ENCODE measurements at places on chromosomes 4 and X.

GRCh38 chr4:68163754-68164153 is 34.1 kb upstream of the TMPRSS11F start:
- DNase-seq = no peak

DNA sequence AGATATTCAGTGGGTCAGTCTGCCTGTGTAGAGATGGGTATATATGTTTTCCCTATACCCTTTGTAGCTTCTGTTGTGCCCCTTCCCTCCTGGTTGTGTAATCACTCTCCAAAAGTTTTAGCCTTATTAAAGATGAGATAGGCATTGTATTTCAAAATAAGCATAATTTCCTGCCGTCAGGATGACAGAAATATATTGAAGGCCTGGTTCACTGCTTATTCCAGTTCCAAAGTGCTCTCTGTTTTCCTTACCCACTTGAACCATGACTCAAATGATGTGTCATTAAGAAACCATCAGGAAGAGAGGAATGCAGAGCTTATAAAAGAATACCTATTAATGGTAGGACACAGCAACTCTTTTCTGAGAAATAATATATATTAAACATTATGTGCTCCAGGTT is 178.5 kb downstream of the GABRB1 start:
- no peak for DNase-seq

DNA sequence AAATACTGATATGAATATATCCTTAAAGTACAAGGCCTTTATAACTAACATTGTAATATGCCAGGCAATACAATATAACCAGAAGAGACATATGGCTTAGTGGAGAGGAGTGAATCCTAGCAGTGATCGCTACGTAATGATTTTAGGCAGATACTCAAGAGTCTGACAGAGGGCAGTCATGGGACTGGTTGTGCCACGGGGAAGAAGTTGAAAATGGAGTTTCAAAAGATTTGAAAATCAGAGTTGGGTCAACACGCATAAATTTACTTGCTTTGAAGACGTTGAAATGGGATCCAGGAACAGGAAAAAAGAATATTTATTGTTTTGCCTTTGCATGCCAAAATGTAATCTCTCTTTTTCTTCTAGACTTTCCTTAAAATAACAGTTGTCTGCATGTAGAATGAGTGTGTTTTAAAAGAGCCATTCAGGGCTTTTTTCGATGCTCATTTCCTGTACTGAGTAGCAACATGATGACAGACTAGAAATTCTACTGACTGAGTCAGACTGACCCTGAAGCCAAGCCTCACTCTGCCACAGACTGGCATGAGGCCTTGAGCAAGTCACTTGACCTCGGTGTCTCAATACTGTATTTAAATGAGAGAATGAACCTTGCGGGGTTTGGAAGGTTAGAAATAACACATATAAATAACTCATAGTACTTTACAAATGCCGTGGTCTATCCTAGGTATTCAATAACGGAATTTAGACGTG is 8.1 kb upstream of the SMS start:
- no peak for DNase-seq

- DNase-seq = no peak
These were observed 793.4 kb upstream of the FRG1 start for GRCh38 chr4:189147005-189147929.

DNA sequence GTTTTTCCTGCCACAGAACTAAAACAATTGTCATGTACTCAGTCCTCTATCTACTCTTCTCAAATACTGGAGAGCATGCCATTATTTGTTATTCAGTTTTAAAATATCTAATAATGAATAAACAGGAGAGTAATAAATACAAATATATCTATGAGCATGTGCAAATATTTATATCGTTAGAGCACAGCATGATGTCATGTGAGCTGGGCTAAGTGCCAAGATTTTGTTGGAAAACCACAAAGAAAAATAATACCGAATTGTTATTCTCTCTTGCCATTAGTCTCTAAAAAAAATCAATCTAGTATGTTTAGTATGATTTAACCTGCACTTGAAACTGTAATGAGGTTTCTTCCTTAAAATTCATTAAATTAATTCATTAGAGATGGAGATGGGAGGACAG is 97.3 kb downstream of the DDX60 start:
- no peak for DNase-seq

DNA sequence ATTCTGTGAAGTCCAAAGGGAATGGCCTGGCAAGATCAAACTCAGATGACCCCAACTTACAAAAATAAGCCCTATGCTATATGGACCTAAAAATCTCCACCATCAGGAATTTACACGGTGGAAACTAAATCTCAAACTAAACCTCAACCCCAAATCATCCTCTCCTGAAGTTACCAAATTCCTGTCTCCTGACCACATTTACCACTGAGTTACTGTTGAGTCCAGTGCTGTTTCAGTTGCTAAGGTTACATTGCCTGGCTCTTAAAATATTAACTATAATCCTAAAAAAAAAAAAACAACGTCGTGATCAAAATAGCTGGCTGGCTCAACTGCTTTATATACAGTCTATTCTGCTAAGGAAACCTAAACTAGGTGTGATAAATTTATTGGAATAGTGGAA is 315.2 kb upstream of the SLIT2 start:
- DNase-seq = no peak

GRCh38 chrX:2340991-2341390 is 159.8 kb downstream of the DHRSX start:
- DNase-seq = no peak

GRCh38 chrX:108511721-108512120 is 72.1 kb downstream of the COL4A5 start:
- no peak for DNase-seq

DNA sequence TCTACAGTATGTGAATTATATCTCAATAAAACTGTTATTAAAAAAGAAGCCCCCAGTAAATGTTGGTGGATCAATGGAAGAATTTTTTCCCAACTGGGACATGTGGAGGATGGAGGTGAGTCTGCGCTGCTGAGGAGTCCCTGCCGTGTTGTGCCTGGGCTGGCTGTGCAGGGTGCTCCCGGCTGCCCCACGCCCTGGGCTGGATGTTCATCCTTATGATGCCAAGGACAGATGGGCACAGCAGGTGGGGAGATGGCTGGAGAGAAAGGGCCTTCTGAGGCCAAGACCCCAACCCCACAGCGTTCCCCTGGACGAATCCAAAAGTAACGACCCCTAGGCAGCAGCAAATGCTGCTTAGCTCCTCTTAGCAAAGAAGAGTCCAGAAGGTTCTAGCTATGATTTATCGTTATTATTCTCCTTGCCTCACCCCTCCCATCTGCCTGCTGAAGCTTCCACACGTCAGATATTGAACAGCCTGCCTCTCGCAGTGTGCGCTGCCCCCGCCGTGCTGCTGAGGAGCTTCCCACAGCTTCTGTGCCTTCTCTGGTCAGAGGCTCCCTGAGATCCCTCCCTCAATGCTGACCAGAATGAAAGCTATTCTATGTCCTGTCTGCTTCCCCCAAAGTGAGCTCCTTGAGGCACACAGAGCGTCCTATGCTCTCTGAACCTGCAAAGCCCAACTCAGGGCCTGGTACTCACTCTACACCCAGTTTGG is 26.5 kb downstream of the HMX1 start:
- DNase-seq = no peak

- no peak for DNase-seq
These were observed 80.2 kb upstream of the TLR2 start for GRCh38 chr4:153603835-153604234.

- DNase-seq = no peak
These were observed 256.1 kb upstream of the GIMD1 start for GRCh38 chr4:106624671-106625070.

DNA sequence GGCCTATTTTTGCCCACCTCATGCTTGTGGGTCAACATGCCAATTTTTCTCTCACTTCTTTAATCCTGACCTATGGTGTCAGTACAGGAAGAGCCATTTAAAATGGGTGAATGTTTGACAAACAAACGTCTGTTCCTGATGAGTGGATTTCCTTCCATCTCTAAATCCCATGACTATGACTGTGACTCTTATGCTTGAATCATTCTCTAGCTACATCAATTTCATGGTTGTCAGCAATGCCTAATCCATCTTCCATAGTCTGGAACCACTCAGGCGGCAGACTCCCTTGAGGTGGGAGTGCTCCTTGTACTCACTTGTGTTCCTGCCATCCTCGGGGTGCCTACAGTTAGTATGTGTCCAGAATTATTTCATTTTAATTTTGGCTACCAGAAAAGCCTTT is 194.9 kb upstream of the RPS6KA3 start:
- DNase-seq = no peak

DNA sequence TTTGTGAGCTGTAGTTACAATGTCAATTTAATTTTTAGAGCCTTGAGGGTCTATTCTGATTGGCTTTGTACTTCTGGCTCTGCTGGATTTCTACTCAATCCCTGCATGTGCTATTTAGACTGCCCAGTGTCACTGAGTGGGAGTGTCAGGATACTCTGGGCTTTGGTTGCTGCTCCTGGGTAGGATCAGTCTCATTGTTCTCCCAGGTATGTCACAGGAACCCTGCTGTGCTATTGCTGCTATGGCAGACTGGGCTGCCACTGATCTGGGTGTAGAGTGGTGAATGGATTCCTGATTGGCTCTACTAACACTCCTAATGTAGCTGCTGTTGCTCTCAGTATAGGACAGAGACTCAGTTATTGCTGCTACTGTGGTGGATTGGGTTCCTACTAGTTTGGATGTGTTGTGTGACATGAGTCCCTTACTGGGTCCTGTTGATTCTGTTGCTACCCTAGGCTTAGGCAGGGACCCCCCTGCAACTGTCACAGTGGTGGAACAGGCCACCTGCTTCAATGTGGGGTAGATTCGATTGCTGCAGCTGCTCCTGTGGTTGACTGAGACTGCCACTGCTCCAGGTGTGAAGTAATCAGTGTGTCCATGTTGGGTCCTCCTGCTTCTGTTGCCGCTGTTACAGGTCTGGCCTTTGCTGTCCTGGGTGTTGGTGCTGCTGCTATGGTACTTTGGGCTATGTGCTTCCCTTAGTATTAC is 707.8 kb upstream of the AMOT start:
- no peak for DNase-seq

DNA sequence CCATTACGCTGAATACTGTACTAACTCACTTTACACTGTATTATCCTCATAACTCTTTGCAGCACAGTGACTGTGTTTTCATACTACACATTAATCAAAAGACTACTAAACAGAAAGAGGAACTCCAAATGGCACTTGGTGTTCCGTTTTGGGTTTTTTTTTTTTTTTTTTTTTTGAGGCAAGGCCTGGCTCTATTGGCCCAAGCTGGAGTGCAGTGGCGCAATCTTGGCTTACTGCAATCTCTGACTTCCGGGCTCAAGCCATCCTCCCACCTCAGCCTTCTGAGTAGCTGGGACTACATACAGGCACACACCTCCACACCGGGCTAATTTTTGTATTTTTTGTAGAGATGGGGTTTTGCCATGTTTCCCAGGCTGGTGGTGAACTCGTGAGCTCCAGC is 10.7 kb downstream of the KLHL8 start:
- DNase-seq = no peak

DNA sequence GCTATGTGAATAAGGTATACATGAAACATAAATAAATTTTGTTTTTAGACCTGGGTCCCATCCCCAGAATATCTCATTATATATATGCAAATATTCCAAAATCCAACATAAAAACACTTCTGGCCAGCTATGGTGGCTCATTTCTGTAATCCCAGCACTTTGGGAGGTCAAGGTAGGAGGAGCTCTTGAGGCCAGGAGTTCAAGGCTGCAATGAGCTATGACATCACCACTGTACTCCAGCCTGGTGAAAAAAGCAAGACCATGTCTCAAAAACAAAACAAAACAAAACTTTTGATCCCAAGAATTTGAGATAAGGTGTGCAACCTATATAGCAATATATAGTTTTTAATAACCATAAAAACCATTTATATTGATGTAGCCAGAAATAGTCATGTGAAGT is 5.4 kb upstream of the ADGRA3 start:
- no peak for DNase-seq

DNA sequence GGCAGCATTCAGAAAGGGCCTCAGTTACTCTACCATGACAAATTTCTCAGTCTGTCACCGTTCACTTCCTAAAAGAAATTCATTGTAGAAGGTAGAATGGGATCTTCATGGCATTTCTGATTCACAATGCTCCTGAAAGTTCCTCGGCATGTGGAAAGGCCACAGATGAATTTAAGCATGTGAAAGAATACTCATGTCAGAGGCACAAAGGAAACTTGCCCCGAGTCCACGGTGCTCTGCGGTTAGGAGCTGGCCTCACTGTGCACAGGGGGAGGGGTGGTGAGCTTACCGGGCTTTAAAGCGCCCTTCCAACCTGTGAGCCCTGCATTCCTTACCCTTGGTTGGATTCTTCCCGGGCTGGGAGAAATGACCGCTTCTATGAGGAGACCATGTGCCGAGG is 9.3 kb downstream of the TKTL1 start:
- no peak for DNase-seq

GRCh38 chrX:78708262-78708661 is 39.3 kb upstream of the LPAR4 start:
- DNase-seq = no peak

DNA sequence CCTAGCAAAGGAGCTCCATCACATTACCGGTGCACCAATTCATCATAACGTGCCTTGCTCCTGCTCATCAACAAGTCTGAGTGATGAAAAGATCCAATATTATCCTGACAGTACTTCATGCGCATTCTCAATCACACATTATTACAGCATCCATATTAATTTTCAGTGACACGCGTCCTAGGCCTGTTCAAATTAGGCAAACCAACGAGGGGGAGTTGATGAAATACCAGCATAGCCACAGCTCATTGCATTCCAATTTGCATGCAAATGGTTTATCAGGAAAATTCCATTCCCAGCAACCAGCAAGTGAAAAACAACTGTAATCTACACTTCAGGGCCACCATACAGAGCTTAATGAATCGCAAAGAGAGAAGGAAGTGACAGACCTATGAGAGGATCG is 236.9 kb downstream of the DCLK2 start:
- no peak for DNase-seq

DNA sequence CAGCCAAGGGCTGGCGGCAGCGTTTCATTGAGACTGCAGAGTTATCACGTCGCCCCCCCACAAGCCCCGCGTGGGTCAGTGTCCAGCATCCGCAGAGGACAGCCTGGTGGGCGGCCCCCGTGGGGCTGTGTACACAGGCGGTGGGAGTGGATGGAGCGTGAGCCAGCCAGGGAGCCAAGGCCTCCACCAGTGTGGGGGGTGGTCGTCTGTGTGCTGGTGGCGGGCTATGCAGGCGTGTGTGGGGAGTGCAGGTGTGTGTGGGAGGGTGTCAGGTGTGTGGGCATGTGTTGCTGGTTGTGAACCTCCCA is 56.5 kb upstream of the NKX1-1 start:
- no peak for DNase-seq

GRCh38 chr4:159608436-159608835 is 505.6 kb downstream of the RAPGEF2 start:
- DNase-seq = no peak

- no peak for DNase-seq
These were observed 214.4 kb upstream of the CPEB2 start for GRCh38 chr4:14787894-14788293.

DNA sequence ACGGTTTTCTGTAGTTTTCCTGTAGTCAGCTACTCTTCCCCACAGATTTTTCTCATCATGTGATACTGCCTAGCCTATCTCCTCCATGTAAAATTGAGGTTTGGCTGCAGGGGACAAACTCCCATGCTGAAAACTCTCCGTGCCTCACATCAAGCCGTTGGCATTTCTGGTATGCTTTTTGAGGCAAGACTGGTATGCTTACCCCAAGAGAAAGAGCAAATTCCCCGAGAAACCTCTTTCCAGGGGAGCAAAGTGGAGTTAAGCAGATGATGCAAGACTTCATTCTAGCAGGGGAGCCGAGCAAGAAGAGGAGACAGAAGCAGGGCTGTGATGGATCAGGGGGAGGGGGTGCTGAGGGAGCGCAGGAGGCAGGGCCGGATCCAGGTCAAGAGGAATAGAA is 4.8 kb downstream of the SOWAHD start:
- DNase-seq = no peak

Data from NCI-H1930 (cell line).